Hepatocyte (in vitro differentiated cells): ENCODE measurements at places on chromosomes 11 and 22. TPM values are rescaled to one million over a fixed set of nuclear protein-coding genes. Genes with fewer than 3 reads are reported as not detected.

DNA sequence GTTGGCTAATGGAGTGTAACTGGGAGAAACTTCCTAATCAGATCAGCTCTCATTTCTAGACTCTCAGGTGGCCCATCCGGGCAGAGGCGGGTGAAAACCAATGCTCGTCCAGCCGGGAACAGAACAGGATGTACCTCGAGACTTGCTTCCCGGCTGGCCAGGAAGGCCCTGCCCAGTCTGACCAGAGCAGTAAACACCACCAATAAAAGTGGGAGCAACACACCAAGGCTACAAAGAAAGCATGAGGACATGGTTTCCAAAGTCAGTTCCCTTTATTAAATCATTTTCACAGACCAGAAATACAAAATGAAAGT is 940 bp upstream of the TNKS1BP1 start:
- H3K4me1 ChIP-seq, result peaks cover 36% of the 10 kb centered on the region
- peak overlapping the region; percentile 95 for H3K27ac ChIP-seq
- H3K4me3 ChIP-seq, result peak overlapping the region; percentile 6
- peak; percentile 73 for DNase-seq
- no peaks in the 10 kb centered on the region for H3K36me3 ChIP-seq

DNA sequence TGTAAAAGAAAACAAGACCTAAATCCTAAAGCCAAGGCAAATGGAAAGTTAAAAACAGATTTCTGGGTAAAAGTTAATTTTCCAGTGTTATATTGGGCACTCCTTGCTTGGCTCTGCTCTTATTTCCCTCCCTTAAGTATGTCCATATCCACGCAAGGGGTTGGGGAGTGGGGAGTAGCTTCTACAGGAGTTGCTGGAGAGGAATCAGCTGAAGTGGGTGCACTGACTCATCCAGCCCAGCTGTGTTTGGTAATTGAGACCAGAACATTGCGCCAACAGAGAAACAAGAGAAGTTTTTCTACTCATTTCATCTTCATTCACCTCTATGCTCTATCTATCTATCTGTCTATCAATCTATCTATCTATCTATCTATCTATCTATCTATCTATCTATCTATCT is 298.4 kb upstream of the PDGFD start:
- H3K4me1 ChIP-seq, result no peaks in the 10 kb centered on the region
- no peak for DNase-seq
- H3K27ac ChIP-seq, result no peak overlapping the region

GRCh38 chr11:58058276-58059006 is 27.7 kb downstream of the OR6Q1 start:
- peak overlapping the region; percentile 81 for H3K27ac ChIP-seq
- no peak overlapping the region for H3K4me3 ChIP-seq

DNA sequence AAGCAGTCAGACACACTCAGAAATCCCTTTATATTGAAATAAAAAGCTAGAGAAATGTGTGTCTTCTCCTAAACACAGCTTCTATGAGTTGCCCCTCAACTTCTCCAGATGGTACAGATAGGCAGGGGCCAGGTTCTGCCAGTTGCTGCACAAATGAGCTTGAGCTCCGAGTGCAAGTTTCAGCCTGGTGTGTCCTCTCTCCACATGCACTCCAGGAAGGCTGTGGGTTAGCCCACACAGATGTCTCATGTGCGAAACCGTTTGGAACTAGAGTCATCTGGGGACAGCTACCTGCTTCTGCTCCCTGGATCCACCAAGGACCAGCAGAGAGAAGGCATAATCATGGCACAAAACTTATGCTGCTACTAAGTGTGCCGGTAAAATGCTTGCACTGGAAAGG is 812.6 kb downstream of the OPCML start:
- no peak for DNase-seq
- no peaks in the 10 kb centered on the region for H3K36me3 ChIP-seq
- no peak overlapping the region for H3K27ac ChIP-seq
- H3K4me1 ChIP-seq, result no peaks in the 10 kb centered on the region
- H3K27me3 ChIP-seq, result no peaks in the 10 kb centered on the region

- no peak overlapping the region for H3K27ac ChIP-seq
- no peaks in the 10 kb centered on the region for H3K4me1 ChIP-seq
- no peaks in the 10 kb centered on the region for H3K27me3 ChIP-seq
- DNase-seq, result no peak
Observed at GRCh38 chr22:24051568-24051967, 40.5 kb downstream of the CABIN1 start.

DNA sequence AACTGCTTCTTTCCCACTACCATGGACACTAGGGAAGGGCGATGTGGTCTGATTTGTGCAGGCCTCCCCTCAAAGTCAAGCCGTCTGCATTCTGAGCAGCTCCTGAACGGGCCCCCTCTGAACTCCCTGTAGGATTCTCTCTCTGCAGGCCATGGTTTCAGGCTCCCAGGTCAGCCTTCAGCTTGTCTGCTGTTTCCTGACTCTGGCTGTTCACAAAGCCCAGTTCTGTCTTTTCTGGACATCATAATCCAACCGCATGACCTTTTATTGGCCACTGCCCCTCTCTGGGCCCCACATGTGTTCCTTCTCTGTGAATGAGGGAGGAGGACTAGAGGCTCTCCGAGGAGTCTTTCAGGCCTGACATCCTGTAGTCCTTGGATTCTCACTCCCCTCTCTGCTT is 161.0 kb downstream of the FEZ1 start:
- H3K27me3 ChIP-seq, result no peaks in the 10 kb centered on the region
- no peak overlapping the region for H3K27ac ChIP-seq
- H3K36me3 ChIP-seq, result no peaks in the 10 kb centered on the region
- H3K4me1 ChIP-seq, result peaks cover 24% of the 10 kb centered on the region
- DNase-seq, result no peak
- no peak overlapping the region for H3K4me3 ChIP-seq

- H3K4me1 ChIP-seq, result no peaks in the 10 kb centered on the region
- no peaks in the 10 kb centered on the region for H3K36me3 ChIP-seq
- peak; percentile 86 for DNase-seq
- no peak overlapping the region for H3K4me3 ChIP-seq
Observed at GRCh38 chr11:46537537-46538295, 56.1 kb downstream of the AMBRA1 start.

DNA sequence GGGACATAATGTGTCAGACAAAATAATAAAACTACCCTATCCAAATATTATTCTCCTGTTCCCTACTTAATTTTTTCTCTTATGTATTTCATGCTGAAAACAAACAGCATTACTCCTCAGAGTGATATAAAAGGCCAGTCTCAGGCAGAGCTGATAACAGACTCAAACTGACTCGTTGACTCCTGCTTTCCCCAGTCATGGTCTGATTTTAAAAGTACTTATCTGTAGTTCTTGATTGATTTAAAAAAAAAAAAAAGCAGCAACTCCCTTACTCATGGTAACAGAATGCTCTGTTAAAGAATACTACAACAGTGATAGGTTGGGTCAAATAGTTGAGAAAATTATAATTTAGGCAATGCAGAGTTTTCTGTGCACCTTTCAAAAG is 90.3 kb upstream of the BARX2 start:
- no peaks in the 10 kb centered on the region for H3K27me3 ChIP-seq
- H3K4me3 ChIP-seq, result no peak overlapping the region
- DNase-seq, result no peak
- no peaks in the 10 kb centered on the region for H3K36me3 ChIP-seq
- H3K4me1 ChIP-seq, result peaks cover 33% of the 10 kb centered on the region

- no peak overlapping the region for H3K4me3 ChIP-seq
- H3K4me1 ChIP-seq, result no peaks in the 10 kb centered on the region
- no peak overlapping the region for H3K27ac ChIP-seq
- DNase-seq, result no peak
Observed at GRCh38 chr11:75271730-75272129, 31.2 kb downstream of the TPBGL start.

- H3K36me3 ChIP-seq, result no peaks in the 10 kb centered on the region
- H3K27ac ChIP-seq, result no peak overlapping the region
- peaks cover 6% of the 10 kb centered on the region for H3K4me1 ChIP-seq
- no peak overlapping the region for H3K4me3 ChIP-seq
- DNase-seq, result no peak
Observed at GRCh38 chr11:2467695-2468055, 22.9 kb downstream of the KCNQ1 start.

- no peaks in the 10 kb centered on the region for H3K4me1 ChIP-seq
- no peak overlapping the region for H3K4me3 ChIP-seq
- H3K27ac ChIP-seq, result no peak overlapping the region
Observed at GRCh38 chr11:18429332-18429731, 17.2 kb downstream of the LDHC start.

- H3K36me3 ChIP-seq, result no peaks in the 10 kb centered on the region
- no peak overlapping the region for H3K4me3 ChIP-seq
- H3K27ac ChIP-seq, result no peak overlapping the region
- H3K27me3 ChIP-seq, result no peaks in the 10 kb centered on the region
- no peak for DNase-seq
- peaks cover 14% of the 10 kb centered on the region for H3K4me1 ChIP-seq
Observed at GRCh38 chr11:75945446-75945845, 130.4 kb downstream of the UVRAG start.

DNA sequence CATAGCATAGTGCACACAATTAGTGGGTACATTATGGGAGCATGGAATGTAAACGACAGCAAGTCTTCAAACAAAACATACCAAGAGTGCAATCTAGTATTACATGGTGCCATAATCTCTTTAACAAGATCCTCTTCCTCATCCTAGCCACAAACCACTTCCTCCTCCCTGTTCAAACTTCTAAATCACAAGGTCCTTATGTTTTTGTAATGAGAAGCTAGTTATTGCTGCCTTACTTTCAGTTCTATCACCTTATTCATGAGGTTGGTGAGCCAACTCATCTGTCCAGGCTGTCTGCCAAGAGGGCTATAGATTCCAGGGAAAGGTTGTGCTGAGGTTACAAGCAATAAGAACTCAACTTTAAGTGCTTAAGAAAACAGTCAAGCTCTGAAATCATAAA is 195.4 kb upstream of the ARHGAP20 start:
- no peaks in the 10 kb centered on the region for H3K4me1 ChIP-seq
- no peaks in the 10 kb centered on the region for H3K27me3 ChIP-seq
- DNase-seq, result peak; percentile 13
- H3K4me3 ChIP-seq, result no peak overlapping the region
- no peaks in the 10 kb centered on the region for H3K36me3 ChIP-seq

DNA sequence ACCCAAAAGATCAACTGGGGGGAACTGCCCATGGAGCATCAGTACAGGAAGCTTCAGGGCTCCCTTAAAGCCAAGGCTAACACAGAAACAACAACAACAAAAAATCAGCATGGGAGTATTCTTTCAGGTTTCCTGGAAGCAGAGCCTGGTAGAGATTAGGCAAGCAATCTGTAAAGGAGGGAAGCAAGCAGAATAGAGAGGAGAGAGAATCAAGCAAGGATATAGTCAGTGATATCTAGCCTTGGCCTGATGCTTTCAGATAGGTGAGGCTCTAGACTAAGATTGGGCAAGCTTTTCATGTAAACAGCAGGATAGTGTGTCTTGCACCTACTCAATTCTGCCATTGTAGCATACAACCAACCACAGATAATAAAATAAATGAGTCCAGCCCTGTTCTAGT is 44.4 kb upstream of the FAT3 start:
- no peaks in the 10 kb centered on the region for H3K27me3 ChIP-seq
- no peaks in the 10 kb centered on the region for H3K36me3 ChIP-seq
- no peaks in the 10 kb centered on the region for H3K4me1 ChIP-seq
- H3K4me3 ChIP-seq, result no peak overlapping the region
- no peak overlapping the region for H3K27ac ChIP-seq

GRCh38 chr11:73661035-73661628 is 14.8 kb downstream of the PLEKHB1 start:
- no peaks in the 10 kb centered on the region for H3K36me3 ChIP-seq
- no peaks in the 10 kb centered on the region for H3K4me1 ChIP-seq
- H3K27ac ChIP-seq, result peak overlapping the region; percentile 48
- peak; percentile 93 for DNase-seq
- no peaks in the 10 kb centered on the region for H3K27me3 ChIP-seq

DNA sequence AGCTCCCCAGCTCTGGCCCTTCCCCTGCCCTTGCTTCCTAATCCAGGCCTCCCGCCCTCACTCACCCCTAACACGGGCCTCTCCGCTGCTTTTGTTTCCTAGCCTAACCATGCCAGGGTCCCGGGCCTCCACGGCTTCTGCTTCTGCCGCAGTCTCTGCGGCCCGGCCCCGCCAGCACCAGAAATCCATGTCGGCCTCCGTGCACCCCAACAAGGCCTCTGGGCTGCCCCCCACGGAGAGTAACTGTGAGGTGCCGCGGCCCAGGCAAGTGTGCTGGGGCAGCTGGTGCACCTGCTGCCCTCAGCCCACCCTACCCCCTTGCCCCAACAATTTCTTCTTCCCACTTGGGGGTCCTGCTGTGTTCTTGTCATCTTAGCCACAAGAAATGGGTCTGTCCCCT is 13.1 kb downstream of the RCOR2 start:
- H3K27ac ChIP-seq, result no peak overlapping the region
- no peaks in the 10 kb centered on the region for H3K4me1 ChIP-seq
- no peaks in the 10 kb centered on the region for H3K27me3 ChIP-seq
- no peak for DNase-seq

DNA sequence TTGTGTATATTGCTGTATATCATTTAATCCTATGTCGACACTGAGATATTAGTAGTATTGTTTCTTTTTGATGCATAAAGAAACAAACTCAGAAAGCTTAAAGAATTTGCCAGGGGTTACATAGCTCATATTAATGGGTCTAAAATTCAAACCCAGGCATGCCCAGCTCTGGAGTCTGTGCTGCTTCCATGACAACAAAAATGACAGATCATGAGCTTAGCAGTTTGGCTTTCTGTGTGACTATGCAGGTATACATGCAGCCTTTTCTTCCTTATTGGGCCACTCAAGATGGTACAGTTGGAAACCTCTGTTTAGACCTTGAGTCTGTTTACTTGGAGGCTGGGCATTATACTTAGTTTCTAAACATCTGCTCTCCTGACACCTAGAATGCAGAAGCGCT is 220.5 kb upstream of the TENM4 start:
- no peaks in the 10 kb centered on the region for H3K27me3 ChIP-seq
- DNase-seq, result no peak
- H3K27ac ChIP-seq, result no peak overlapping the region

DNA sequence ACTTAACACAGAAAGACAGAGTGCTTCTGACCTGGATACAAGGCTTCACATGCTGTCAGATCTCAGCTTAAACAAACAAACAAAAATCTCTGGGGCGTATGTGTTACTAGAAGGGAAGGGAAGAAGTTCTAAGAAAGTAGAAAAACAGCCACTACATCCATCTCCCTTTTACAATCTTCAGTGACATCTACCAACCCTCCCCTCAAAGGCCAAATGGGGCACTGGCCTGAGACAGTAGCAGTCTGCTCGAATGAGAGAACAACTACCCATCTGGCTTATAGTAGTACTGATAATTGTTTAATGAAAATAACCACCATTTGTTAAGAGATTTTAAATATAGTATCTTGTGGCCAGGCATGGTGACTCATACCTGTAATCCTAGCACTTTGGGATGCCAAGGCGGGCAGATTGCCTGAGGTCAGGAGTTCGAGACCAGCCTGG is 29.4 kb downstream of the CCDC83 start:
- H3K4me3 ChIP-seq, result no peak overlapping the region
- no peaks in the 10 kb centered on the region for H3K27me3 ChIP-seq
- H3K36me3 ChIP-seq, result no peaks in the 10 kb centered on the region
- no peak overlapping the region for H3K27ac ChIP-seq
- peaks cover 4% of the 10 kb centered on the region for H3K4me1 ChIP-seq
- no peak for DNase-seq

Gene MUC15
- total RNA-seq, result 0.32 and 0.73 TPM in 2 replicates

Gene GGTLC2
- 0.37 TPM in 1 of 2 replicates, not detected in the other for total RNA-seq

Gene SLC43A3
- 10.5 and 19.3 TPM in 2 replicates for total RNA-seq

Gene OR51I1
- total RNA-seq, result not detected in 2 replicates

Gene SLC25A1
- total RNA-seq, result 162 and 187 TPM in 2 replicates

Gene PKP3
- total RNA-seq, result 55.6 and 62.1 TPM in 2 replicates

Gene SMIM35
- 0.03 TPM in 1 of 2 replicates, not detected in the other for total RNA-seq

Gene MPZL2
- total RNA-seq, result 47.2 and 52.3 TPM in 2 replicates

Gene OR51E2
- total RNA-seq, result 0.28 and 0.30 TPM in 2 replicates

Gene LUZP2
- total RNA-seq, result 7.9 and 8.0 TPM in 2 replicates

Gene SPDYC
- not detected in 2 replicates for total RNA-seq
